ENCODE measurements at places on chromosomes 4 and X.
A peak's percentile ranks its signal among the peaks of the same experiment; 100 is the strongest.

- DNase-seq, result no peak
- no peak overlapping the region for H3K4me3 ChIP-seq
- H3K36me3 ChIP-seq, result no peaks in the 10 kb centered on the region
- H3K27me3 ChIP-seq, result no peaks in the 10 kb centered on the region
Measured at GRCh38 chr4:94038195-94038594, 169.5 kb upstream of the SMARCAD1 start.

DNA sequence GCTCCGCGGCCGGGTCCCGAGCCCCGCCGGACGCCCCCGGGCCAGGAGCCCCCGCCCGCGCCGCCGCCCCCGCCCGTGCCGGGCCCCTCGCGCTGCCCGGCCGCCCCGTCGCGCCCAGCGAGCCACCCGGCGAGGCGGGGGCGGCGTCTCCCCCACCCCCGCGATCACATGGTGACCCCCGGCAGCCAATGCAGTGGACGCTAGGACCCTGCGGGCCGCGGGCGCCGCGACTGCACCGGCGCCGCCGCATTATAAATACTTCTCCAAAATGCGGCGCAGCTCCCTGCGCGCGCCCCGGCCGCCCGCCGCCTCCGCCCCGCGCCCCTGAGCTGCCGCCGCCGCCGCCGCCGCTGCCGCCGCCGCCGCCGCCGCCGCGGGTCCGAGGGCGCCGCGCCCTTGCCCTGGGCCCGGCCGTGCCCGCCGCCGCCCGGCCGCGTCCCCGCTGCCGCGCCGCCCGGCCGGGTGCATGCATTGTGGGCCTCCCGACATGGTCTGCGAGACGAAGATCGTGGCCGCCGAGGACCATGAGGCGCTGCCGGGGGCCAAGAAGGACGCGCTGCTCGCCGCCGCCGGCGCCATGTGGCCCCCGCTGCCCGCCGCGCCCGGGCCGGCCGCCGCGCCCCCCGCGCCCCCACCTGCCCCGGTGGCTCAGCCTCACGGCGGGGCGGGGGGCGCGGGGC is at the start of gene NAT8L:
Gene NAT8L, plus strand, starts transcription at position 282 of the 680 bp plus-strand sequence. Its CDS starts 185 bp downstream, at position 467.
- H3K27ac ChIP-seq, result no peak within 1 kb of the TSS
- no peaks in the 10 kb centered on the region for H3K4me1 ChIP-seq
- no peaks in the 10 kb centered on the region for H3K36me3 ChIP-seq
- peaks cover 31% of the 10 kb centered on the region for H3K27me3 ChIP-seq
- DNase-seq, result no peak

GRCh38 chr4:177558995-177559394 is 116.8 kb upstream of the AGA start:
- H3K4me3 ChIP-seq, result no peak overlapping the region
- no peaks in the 10 kb centered on the region for H3K4me1 ChIP-seq
- H3K27me3 ChIP-seq, result no peaks in the 10 kb centered on the region
- no peaks in the 10 kb centered on the region for H3K36me3 ChIP-seq

DNA sequence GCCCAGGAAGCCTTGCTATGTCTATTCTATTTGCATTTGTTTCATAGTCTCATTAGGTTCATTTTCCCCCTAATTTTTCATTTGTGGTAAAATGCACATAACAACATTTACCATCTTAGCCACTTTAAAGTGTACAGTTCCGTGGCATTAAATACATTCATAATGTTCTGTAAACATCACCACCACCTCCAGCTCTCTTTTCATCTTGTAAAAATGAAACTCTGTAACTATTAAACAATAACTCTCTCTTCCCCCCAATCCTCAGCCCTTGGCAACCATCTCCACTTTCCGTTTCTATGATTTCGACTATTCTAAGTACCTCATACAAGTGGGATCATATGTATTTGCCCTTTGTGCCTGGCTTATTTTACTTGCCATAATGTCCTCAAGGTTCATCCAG is 19.9 kb downstream of the ARHGEF38 start:
- peaks cover 9% of the 10 kb centered on the region for H3K27me3 ChIP-seq
- H3K27ac ChIP-seq, result no peak overlapping the region
- H3K4me3 ChIP-seq, result no peak overlapping the region
- no peak for DNase-seq
- no peaks in the 10 kb centered on the region for H3K4me1 ChIP-seq
- H3K36me3 ChIP-seq, result no peaks in the 10 kb centered on the region

DNA sequence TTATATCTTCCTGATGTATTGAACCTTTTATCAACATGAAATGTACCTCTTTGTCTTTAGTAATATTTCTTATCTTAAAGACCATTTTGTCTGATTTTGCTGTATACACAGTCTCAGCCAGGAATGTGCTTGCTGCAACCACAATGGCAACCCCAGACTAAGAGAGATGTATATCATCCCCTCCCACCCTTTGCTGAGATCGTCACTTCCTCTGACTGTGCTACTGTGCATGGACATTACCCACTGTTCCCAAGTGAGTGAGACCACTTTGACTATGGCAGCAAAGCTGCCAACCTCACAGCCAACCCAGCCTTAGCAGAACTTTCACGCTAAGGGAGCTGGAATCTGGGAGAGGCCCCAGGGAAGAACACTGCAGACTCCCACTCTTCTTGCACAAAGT is 46.0 kb downstream of the EIF2S3 start:
- no peaks in the 10 kb centered on the region for H3K36me3 ChIP-seq
- H3K27me3 ChIP-seq, result no peaks in the 10 kb centered on the region
- H3K4me3 ChIP-seq, result no peak overlapping the region
- H3K27ac ChIP-seq, result peak overlapping the region; percentile 61
- peaks cover 18% of the 10 kb centered on the region for H3K4me1 ChIP-seq

Data from activated CD8-positive, alpha-beta memory T cell treated with anti-CD3 and anti-CD28 coated beads, Interleukin-2, amount 10 ng/mL, durations not matched to agents 7 days and 5 days (primary cell).